ENCODE measurements at places on chromosomes 13 and 19.
A peak's percentile ranks its signal among the peaks of the same experiment; 100 is the strongest.

GRCh38 chr13:72368031-72368430 is 359.4 kb downstream of the MZT1 start:
- no peak for DNase-seq

DNA sequence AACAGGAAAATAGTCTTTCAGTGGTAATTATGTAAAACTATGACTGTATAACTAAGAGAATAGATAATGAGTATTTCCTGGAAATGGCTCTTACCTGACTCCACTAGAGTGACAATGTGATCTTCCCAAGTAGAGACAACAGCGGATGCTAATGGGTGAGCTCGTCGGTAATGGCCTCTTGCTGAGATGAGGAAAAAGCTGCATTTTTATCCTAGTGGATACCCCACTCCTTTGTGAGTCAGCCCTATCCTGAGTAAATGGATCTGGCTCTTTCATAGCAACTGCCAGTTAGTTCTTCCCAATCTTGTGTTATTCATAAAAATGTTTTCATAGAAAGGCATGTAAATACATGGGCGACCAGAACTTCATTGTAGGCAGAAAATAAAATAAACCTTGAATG is 299.5 kb downstream of the NALCN start:
- DNase-seq = no peak

GRCh38 chr19:10004617-10005016 is 5.7 kb downstream of the COL5A3 start:
- no peak for DNase-seq

GRCh38 chr19:31018936-31019335 is 330.3 kb downstream of the TSHZ3 start:
- no peak for DNase-seq

DNA sequence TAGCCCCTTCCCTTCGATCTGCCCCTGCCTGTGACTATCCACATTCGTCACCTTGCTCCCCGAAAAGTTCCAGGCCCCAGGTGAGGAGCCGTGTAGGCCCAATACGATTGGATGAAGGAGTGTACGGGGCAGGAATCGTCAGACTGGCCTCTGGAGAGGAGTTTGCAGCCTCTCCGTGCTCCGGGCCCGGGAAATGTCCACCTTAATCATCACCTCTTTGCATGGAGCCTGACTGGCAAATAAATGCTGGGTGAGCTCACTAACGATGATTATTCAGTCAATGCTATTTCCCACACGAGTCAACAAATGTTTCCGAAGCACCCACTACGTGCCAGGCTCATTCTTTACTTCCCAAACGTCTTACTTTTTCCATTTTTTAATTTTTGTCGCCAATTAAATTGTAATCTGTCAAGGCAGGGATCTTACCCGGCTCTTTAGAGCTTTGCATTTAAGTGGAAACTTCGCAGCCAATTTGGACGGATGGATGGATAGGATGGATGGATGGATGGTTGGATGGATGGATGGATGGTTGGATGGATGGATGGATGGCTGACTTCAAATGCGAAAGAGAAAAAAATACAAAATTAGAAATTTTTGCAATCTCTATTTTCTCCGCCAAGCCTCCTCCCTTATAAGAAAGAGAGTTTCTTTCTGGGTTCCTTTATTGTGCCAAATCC is 45.8 kb downstream of the TGDS start:
- DNase-seq = no peak

- no peak for DNase-seq
Observed at GRCh38 chr13:101144808-101145419, 271.4 kb downstream of the NALCN start.

- DNase-seq = no peak
Observed at GRCh38 chr19:39319892-39320248, 793 bp downstream of the LRFN1 start.

GRCh38 chr13:41356786-41357185 is 45.7 kb downstream of the NAA16 start:
- DNase-seq = no peak

GRCh38 chr13:41791056-41791455 is 169.9 kb downstream of the VWA8 start:
- DNase-seq = no peak

DNA sequence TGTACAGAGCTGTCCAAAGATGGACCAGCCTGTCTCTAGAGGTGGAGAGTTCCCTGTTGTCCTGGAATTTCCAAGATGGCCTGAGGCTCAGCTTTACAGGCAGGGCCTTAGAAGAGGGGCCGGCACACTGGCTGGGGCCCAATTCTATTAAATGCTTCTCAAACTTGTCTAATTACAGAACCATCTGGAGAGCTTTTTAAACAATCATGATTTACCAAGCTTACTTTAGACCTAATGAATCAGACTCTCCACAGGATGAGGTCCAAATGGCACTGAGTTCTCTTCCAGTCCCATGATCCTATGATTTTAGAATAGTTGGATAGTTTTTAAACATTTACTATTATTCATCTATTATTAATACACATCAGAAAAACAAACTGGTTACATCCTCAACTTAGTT is 123.5 kb downstream of the DNAJC3 start:
- DNase-seq = no peak

- DNase-seq = no peak
Observed at GRCh38 chr13:44810061-44810840, 179.0 kb downstream of the NUFIP1 start.

DNA sequence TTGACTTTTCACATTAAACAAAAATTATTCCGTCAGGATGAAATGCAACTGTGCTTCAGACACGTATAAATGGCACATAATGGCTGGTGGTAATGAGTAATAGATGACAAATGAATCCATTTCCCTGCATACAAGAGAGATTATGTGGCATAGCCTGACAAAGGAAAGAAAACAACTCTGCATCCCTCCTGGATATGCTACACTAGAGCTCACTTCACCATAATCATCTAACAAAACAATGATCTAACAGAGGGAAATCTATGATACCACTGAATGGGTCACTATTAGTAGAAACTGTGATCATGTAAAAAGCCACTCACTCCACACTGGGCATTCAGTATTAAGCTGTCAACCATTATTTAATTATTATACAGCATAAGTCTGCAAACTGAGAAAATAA is 1498.4 kb downstream of the EFNB2 start:
- DNase-seq = no peak

GRCh38 chr13:113898391-113898790 is 34.5 kb upstream of the GAS6 start:
- no peak for DNase-seq

DNA sequence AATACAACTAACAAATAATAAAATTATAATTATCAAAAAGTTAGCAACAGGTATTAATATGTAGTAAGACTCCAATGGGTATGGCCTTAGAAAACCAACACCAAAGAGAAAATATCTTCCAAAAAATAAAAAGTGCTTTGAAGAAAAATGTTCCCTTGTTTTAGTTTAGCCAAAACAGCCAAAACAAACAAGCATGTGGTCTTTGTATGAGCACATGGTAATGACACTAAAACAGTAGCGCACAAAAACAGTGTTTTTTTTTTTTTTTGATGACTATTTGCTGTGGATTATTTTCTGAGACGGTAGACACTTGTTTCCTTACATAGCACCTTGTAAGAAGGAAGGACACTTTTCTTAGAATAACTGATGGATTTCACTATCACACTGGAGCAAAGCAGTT is 459.3 kb downstream of the ITGBL1 start:
- no peak for DNase-seq

DNA sequence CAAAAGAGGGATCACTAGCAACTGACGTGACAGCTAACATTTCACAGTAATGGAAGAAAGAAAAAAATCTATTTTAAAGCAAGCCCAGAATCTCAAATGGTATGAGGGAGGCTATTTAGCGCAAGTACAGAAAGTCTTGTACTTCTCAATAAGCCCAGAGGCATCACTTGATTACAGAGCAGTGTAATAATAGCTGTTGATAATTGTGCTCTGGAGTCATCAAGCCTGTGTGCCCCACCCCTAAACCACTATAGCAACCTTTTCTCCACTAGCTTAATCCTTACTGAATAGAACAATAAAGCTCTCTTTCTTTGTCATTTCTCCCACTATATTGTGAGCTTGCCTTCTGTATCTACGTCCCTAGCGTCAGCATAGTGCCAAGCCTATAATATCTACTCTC is 56.6 kb downstream of the FREM2 start:
- no peak for DNase-seq

DNA sequence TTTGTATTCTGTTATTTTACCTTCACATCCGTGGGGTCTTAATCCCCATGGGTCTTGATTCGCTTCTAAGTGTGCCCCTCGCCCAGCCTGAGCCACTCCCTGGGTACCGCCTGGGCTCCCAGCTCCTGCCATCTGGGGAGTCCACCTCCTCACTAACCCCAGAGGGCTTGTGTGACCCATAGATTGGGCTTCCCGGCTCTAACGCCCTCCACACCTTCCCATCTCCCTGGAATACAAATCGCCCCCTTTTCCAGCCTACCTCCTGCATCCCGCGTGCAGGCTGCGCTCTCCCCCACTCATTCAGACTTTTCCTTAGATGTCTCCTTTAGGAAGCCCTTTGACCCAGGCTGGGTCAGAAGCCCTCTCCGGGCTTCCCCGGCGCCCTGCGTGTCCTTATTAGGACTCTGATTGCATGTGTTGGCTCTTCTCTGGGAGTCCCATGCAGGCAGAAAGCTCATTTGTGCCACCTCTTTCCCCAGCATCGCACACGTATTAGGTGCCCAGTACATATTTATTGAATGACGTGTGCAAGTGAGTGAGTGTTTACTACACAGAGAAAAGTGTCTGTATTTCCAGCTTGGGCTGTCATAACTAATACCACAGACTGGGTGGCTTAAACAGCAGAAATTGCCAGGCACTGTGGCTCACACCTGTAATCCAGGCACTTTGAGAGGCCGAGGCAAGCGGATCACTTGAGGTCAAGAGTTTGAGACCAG is 757 bp downstream of the CCDC124 start:
- DNase-seq = no peak

- DNase-seq = no peak
Observed at GRCh38 chr19:31759359-31759758, 410.1 kb upstream of the TSHZ3 start.

DNA sequence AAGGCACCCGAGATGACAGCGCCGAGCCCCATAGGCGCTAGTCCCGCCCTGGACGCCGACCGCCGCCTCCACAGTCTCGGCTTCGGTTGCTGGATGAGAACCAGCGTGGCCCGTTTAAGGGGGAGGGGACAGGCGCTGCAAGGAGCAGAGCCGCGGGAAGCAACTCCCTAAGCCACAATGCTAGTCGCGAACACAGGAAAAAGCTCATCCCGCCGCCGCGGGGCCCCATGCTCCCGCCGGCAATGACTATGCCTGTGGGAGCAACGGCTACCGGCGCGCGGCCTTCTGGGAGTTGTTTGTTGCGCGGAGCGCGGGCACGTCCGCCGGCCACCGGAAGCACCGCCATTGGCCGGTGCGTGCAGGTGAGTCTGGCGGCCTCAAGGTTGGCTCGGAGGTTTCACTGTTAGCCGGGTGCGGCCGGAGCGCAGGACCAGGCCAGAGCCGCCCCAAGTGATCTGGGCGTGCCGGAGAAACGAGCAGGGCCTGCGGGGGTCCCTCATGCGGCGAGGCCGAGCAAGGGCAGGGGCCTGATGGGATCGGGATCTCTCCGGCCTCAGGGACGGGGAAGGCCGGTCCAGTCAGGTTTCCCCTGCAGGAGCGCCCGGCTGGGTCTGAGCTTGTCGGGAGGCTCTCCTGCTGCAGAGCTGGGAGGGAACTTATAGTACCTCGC is at the start of gene ZNF544:
Gene ZNF544, plus strand, starts transcription at position 330 of the 670 bp plus-strand sequence. CDS start 15,110 bp downstream, outside the sequence.
- peak; percentile 79 for DNase-seq

DNA sequence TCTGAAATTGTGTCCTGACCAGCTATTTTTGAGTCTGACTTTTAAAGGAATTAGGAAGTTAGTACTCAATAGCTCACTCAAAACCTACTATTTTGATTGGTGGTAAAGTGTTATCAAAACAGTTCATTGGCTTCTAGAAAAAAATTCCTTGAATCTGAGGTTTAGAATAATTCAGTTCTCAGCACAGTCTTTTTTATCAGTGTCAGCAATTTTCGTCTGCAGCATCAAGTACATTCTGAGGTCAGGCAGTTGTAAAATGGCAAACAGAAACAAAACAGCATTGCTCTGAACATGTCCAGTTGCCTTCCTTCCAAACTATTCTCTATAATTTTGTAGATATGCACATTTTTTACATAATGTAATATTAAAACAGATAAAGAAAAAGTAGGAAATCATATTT is 1644.1 kb downstream of the SLITRK5 start:
- DNase-seq = no peak

DNA sequence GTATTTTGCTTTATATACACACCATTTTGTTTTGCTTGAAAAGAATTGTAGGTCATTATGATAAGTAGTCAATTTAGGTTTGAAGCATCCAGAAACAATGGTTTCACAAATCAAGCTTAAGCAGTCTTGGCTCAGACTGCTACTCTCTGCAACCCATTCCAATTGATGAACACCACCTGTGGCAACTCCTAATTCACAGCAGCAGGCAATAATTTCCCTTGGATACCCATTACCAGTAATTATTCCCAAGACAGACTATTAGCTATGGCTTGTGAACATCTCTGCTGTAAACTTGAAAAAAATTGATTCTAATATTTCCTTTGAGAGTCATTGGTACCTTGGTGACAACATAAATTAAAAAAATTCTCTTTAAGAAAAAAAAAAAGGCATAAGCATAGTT is 299.3 kb upstream of the SLITRK6 start:
- DNase-seq = no peak

DNA sequence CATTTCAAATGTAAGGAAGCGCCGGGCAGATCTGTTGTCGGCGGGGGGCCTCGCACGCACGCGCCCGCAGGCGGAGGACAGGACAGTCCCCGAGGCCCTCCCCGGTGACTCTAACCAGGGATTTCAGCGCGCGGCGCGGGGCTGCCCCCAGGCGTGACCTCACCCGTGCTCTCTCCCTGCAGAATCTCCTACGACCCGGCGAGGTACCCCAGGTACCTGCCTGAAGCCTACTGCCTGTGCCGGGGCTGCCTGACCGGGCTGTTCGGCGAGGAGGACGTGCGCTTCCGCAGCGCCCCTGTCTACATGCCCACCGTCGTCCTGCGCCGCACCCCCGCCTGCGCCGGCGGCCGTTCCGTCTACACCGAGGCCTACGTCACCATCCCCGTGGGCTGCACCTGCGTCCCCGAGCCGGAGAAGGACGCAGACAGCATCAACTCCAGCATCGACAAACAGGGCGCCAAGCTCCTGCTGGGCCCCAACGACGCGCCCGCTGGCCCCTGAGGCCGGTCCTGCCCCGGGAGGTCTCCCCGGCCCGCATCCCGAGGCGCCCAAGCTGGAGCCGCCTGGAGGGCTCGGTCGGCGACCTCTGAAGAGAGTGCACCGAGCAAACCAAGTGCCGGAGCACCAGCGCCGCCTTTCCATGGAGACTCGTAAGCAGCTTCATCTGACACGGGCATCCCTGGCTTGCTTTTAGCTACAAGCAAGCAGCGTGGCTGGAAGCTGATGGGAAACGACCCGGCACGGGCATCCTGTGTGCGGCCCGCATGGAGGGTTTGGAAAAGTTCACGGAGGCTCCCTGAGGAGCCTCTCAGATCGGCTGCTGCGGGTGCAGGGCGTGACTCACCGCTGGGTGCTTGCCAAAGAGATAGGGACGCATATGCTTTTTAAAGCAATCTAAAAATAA is 18.2 kb downstream of the IL17D start:
- no peak for DNase-seq

- DNase-seq = no peak
Observed at GRCh38 chr19:10747271-10747670, 29.4 kb downstream of the DNM2 start.

Data from mesothelial cell of epicardium (in vitro differentiated cells).